MV-4-11 (cell line): ENCODE measurements at places on chromosomes 6 and 20.

- DNase-seq = no peak
Measured at GRCh38 chr20:32359633-32360332, 1.7 kb downstream of the ASXL1 start.

DNA sequence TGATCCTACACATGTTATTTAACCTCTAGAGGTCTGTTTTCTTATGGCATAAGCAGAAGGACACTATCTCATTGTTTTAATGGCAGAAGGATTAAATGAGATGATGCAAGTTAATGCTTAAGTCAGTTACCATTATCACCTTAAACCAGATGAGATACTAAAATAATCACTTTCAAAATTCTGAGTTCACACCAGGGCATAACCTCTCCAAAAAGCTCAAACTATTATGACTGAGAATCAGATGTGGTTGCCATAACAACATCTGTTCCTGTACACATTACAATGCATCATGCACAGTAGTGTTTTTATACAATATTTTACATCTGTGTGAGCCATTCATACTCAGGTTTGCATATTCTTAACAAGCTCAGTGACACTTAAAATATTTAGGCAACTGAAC lies 10.2 kb downstream of the ADNP start:
- no peak for DNase-seq

DNA sequence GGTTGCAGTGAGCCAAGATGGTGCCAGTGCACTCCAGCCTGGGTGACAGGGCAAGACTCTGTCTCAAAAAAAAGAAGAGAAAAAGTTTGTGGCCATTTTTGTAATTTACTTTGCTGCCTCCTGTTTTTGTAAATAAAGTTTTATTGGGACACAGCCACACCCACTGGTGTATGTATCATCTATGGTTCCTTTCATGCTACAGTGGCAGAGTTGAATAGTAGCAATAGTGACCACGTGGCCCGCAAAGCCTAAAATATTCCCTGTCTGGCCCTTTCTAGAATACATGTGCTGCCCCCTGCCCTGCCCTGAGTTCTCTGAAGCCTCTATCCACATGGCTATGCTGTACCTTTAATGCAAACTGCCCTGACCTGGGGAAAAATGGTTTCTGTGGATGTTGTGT lies 75.3 kb upstream of the ZNF133 start:
- DNase-seq = no peak

- DNase-seq = no peak
Measured at GRCh38 chr20:14470977-14471661, 133.7 kb upstream of the FLRT3 start.

DNA sequence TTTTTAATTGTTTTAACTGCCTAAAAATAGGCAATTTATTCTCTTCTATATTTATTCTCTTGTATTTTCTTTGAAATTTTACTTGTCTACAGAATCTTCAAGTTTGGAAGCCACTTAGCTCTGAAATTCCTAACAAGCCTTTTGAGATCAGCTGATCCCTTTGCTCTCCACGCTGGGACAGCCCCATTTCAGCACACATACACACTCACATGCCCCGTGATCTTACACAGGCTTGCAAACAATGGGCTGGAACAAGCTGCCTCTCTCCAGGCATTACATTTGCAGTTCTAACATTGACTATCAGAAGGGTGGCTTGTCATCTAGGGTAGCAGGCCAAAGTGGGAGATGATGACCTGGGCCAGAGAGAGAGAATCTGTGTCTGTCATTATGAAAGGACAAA lies 62.1 kb upstream of the RAB32 start:
- no peak for DNase-seq
